ENCODE measurements at places on chromosomes 1 and 21.

DNA sequence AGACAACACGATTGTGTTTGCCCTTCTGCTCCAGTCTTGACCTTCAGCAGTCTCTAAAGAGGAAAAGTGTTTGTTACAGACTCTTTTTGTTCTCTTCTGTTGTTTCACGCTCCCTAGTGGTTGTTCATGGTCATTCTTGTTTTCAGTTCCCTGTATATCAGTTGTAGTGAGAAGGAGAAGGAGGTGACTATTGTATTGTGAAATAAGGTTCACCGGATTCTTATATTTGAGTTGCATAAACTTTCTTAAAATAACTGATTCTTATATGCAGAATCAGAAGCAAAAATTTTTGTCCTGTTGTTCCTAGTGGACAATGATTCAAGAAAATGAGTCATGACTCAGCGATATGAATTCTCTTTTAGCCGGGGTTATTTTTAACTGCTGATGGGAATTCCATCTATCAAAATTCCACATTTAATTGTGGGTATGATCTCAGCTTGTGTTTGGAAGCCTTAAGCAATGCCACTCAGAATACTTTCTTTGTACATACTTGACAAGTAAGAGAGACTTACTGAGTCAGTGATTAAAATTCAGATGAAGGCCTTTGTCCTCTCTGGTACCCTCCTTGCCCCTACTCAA lies 152.2 kb downstream of the CLEC20A start:
- DNase-seq: peak; percentile 51

GRCh38 chr1:152901631-152902030 lies 6.7 kb upstream of the IVL start:
- DNase-seq: no peak

DNA sequence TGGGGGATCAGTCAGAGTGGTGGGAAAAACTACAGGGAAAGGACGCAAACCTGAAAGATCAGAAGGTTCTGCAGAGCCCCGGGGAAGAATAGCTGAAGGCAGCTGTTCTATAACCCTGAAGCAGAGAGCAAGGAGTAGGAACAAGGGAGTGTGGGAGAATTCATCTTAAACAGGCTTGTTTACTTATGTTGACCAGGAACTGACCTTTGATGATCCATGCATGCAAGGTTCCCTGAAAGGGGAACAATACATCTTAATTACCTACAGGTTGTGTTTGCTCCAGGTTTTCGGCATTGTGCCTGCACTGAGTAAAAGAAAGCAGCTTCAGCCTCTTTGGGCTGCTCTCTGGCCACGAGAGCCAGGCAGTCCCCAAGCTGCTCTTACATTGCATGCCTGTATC lies 18.7 kb upstream of the FAM43B start:
- no peak for DNase-seq

GRCh38 chr1:77280962-77281361 lies 857 bp upstream of the AK5 start:
- DNase-seq: no peak

DNA sequence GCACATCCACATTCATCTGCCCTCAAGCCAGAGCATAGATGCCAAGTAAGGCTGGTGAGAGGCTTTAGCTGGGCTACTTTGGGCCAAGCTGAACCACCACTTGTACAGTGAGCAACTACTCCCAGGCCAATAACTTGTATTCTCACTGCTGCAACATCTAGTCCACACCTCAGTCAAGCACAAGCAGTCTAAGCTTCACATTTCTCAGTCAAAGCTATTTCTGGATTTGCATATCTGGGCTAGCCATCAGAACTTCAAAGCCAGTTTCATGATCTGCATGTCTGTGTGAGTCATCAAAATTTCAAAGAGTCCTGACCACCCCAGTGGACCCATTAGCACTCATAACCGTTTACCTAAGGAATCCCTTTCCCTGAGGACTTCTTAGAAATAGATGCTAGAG lies 77.7 kb upstream of the DIRAS3 start:
- DNase-seq: no peak

- DNase-seq: no peak
These were observed 279.6 kb downstream of the TM2D1 start for GRCh38 chr1:61445269-61445825.

DNA sequence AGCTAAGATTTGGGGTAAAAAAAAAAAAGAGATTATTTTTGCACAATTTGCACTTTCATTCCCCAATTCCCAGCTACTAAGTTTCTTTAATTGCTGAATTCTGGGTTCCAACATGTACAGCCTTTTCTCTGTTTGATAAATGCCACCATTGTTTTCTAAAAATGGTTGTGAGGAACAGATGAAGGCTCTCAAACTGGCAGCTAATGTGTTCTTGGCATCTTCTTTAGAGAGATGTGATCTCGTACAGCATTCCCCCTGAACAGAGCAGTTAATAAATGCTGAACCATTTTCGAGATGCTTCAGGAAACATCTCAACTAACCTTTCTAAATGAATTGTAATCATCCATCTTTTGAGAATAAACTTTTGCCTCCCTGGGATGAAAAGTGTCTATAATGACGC lies 107.9 kb upstream of the DYNLT5 start:
- no peak for DNase-seq

DNA sequence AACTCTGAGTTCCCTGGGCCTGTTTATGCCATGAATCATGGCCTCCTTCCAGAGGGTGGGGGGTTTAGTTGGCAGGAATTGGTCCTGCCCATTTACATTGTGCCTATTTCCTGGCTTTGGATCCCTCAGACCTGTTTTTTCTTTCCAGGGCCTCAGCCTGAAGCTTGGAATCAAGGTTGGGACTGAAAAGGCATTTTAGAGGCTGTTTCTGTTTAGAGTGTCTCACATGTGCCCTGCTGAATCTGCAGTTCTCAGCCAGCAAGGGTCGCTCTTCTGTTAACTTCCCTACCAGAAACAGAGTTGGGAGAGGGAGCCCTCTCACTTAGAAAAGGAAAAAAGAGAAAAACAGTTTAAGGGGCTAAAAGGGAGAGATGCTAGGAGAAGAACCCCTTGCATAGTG lies 191.1 kb downstream of the PTPRC start:
- no peak for DNase-seq

DNA sequence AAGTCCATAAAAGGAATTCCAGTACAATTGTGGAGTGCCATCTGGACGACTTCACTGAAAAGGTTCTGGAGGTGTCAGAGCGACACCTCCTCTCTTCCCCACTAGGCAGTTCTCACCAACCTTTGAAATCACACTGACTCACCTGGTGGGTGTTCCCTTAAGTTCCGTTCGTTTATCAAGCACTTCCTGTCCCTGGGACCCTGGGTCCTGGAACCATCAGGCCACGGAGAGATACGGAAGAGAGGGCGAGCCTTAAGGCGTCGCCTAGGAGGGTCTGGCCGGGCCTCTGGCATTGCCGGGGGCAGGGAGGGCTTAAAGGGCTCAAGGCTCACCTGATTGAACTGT lies 317 bp downstream of the SPAG17 start:
- no peak for DNase-seq

GRCh38 chr1:234545517-234546386 lies 64.2 kb downstream of the IRF2BP2 start:
- no peak for DNase-seq

- no peak for DNase-seq
These were observed 69.0 kb downstream of the KCND3 start for GRCh38 chr1:111920221-111921024.

DNA sequence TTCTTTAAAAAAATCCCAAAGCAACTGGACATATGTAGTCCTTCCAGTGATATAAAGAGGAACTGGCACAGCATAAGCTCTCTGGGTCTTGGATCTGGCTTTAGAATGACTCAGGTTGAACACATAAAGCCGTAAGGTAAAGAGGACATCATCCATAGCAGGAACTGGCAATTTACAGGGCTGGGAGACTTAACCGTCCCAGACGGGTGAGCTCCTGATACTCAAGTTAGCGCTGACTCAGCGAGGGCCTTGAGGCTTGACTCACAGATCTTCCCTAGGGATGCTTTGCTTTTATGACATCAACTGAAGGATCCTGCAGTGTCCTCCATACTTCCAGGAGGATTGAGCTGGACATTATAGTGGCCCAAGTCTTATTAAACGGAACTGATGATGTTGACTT lies 154.1 kb downstream of the CLIC6 start:
- DNase-seq: no peak

DNA sequence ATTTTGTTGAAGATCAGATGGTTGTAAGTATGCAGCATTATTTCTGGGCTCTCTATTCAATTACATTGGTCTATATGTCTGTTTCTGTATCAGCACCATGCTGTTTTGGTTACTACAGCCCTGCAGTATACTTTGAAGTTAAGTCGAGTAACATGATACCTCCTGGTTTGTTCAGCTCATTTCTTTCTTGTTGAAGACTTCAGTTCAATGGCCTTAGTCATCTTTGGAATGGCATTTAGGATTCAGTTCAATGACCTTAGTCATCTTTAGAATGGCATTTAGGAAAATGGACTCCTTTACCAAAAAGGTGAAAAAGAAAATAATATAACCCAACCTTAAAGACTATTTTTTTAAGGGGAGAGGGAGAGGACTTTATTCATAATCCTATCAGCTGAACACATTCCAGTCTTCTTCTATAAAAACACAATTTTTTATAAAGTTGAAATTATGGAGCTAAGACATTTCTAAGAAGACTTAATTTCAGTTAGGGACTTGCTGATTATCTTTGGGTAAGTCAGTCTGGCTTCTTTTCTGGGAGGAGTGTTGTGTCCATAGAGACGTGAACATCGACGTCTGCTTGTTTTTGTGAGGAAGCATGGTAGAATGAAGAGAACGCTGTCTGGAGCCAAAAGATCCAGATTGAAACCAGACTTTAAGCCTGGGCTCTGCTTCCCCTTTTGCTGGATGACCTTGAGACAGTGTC lies 48.3 kb downstream of the DDR2 start:
- DNase-seq: no peak

- DNase-seq: no peak
These were observed at the start of gene AMIGO1 for GRCh38 chr1:109509176-109510134. Gene AMIGO1, minus strand, starts transcription at chr1:109509727. Its CDS starts 815 bp downstream, at chr1:109508912.

DNA sequence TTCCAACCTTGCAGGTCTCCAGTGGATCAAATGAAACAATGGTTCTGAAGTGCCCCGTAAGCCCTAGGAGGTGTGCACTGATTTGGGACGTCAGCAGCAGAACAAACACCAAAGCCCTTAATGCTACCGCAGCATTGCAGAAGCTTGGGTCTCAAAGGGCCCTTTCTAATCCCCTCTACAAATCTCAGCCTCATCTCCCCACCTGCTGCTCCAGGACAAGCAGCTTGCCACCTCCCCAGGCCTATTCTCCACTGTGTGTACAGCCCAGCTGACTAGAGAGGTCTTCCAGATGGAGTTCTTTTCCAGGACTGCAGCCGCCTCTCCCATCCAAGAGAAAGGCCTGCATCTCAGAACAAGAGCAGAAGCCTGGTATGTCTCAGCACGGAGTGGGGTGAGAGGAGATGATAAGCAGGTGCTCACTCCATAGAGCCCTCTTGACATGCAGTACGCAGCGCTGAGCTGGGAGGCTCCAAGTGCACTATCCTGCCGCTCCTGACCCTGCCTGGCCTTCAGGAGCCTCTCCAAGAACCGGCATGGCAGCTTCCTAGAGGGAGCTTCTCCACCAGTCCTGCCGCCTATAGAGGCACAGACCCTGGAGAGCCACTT lies 46.3 kb downstream of the MRPL37 start:
- DNase-seq: no peak
